ENCODE measurements at places on chromosomes 11 and 22.

- DNase-seq: no peak
Measured at GRCh38 chr11:34145073-34145472, 39.6 kb downstream of the NAT10 start.

DNA sequence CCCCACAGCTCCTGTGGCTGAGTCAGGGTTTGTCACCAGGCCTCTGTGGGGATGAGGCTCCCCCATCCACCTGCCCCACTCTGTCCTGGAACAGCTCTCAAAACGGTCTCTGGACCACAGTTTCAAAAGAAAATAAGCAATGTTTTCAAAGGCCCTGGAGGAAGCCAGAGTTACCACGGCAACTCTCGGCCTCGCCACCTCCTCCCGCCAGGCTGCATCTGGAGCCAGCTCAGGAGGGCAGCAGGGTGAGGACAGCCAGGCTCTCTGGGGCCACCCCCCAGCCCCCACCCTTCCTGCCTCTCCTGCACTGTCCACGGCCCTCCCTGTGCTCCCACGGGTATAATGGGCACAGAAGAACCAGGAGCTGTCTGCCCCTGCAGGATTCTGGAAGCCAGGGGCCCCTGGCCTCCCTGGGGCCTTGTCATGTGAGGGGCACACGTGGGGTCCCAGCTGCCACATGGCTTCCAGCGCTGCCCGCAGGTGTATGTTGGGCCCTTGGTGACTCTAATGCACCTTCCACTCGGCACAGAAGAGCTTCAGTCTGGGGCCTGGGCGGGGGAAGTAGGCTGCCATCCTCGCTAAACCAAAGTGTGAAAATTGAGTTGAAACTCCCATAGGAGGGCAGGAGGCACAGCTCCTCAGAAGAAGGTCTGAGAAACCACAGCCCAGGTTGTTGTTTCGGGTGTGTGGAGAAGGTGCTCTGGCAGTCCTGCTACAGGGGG, 10.3 kb downstream of the CD81 start:
- DNase-seq: no peak

DNA sequence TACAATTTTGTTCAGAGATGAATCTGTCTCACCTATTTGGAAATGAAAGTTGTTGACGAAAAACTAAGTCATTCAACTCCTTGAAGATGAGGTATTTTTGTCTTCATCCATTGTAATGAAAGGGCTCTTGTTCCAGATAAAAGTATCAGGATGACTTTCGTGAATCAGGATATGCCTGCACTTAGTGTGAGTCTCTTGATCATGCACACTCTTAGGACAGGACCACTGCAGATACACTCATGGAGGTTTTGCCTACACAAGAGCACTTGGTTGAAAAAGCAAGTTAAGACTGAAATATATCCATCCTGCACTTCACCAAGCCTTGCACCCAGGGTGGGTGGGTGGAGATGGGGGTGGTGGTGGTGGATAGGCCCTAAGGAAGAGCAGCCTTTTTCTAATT, 120.8 kb upstream of the MTMR2 start:
- DNase-seq: no peak

DNA sequence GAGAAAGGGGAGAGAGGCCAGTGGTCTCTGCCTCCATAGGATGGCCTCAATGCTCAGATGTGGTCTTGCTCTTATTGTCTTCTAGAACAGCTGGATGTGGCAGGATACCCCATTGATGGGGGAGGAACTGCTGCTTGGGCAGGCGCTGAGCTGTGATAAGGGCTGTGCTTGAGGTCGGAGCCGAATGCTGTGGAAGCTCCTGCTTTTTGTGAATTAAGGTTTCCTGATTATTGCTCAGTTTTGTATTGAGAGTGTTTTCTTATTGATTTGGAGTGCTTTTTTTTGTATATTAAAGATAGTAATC, 57.2 kb downstream of the CABIN1 start:
- no peak for DNase-seq

- no peak for DNase-seq
Measured at GRCh38 chr11:95515371-95515770, 274.2 kb downstream of the FAM76B start.

DNA sequence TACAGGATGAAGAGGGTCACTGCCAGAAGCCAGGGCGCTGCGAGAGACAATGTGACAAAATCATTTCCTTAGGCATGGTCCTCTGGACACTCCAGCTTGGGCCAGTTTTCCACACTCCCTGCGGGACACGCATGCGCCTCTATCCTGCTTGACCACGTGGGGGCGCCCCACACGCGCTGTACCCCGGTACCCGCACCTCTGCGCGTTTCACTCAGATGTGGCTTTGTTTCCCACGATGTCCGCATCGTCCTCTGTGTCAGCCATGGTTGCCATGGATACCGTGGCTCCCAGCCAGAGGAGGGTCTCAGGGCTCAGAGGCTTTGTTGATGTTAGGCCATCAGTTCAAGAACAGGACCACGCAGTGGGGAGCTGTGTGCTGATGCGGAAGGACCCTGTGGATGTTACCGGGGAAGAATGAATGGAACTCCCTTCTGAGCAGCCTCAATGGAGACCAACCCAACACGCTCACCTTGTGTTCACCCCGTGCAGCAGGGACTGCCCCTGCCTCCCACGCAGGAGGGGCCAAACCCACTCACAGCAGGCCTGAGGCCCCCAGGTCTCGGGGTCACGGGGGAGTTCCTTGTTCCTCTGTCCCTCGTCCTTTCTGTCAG, 101.1 kb upstream of the SLC22A12 start:
- no peak for DNase-seq

DNA sequence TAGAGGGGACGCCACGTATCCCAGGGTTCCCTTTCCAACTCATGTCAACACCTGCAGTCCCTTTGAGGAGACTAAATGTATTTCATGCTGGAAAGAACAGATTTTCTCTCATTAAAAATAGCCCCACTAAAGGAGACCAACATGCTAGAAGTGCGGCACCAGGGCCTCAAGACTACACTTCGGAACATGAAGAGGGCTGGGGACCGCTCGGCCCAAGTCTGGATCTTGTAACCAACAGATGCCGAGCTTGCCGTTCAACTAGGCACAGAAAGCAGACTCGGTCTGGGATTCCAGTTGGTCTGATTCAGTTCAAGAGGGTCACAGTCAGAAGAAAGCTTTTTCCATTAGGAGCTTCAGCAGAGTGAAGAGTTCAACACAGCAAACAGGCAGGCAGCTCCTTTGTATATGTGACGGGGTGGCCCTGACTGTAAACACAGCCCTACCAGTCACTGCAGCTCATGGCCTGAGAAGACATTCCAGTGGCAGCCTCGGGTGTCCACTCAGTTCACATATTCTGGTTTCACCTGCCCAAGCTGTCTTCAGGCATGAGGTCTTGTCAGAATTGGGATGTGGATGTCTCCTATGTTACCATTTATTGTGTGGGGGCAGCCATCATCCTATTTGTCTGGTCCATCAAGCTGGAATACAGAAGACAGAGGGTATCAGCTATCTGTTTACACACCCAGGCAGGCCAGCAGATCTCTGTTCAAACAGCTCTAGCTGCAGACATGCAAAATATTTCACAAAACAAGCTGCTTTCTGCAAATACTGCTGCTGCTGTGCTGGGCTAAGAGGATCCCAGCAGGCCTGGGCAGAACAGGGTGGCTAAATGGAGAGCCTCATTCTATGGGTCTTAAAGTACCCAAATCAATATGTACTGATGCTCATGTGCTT, 8.8 kb downstream of the RIC8A start:
- DNase-seq: no peak

- DNase-seq: no peak
Measured at GRCh38 chr11:9571071-9571762, 2.3 kb upstream of the WEE1 start.

- DNase-seq: no peak
Measured at GRCh38 chr11:101478587-101479369, 105.0 kb downstream of the TRPC6 start.

GRCh38 chr22:24592851-24593558, at the start of gene LRRC75B:
Gene LRRC75B (minus strand): TSS chr22:24593073. CDS start chr22:24593039, 34 bp downstream.
- DNase-seq: no peak
